Pancreas (tissue), 10 donors: ENCODE measurements at places on chromosomes 4 and X. TPM values are rescaled to one million over a fixed set of nuclear protein-coding genes. Genes with fewer than 3 reads are reported as not detected.

DNA sequence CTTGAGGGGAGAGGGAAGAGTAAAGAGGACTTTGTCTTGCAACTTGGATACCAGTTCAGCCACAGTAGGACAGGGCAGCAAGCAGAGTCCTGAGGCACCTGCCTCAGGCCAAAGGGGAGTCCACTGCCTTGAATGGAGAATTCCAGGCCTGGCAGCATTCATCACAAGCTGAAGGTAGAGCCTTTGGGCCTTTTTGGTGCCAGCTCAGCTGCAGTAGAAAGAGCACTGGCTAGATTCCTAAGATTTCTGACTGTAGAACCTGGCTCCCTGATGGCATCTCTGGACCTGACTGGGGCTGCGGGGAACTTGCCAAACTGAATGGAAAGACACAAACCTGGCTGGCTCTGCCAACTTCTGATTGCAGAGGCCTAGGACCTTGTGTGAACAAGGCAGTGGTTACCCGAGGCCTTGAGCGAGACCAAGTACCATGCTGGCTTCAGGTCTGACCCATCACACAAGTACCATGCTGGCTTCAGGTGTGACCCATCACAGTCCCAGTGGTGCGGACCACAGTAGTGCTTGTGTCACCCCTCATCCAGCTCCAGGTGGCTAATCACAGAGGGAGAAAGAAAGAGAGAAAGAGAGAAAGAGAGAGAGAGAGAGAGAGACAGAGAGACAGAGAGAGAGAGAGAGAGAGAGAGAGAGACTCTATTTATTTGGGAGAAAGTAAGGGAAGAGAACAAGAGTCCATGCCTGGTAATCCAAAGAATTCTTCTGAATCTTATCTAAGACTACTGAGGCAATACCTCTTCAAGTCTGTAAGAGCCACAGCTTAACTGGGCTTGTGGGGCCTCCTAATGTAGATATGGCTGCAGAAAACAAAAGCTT lies 137.6 kb upstream of the SPIN4 start:
- no peaks in the 10 kb centered on the region for H3K36me3 ChIP-seq
- DNase-seq: no peak
- no peak overlapping the region for H3K4me3 ChIP-seq

GRCh38 chr4:119097282-119097900 lies 38.2 kb upstream of the MYOZ2 start:
- H3K4me3 ChIP-seq: no peak overlapping the region
- H3K27ac ChIP-seq: no peak overlapping the region
- H3K27me3 ChIP-seq: no peaks in the 10 kb centered on the region
- H3K4me1 ChIP-seq: no peaks in the 10 kb centered on the region
- DNase-seq: no peak

DNA sequence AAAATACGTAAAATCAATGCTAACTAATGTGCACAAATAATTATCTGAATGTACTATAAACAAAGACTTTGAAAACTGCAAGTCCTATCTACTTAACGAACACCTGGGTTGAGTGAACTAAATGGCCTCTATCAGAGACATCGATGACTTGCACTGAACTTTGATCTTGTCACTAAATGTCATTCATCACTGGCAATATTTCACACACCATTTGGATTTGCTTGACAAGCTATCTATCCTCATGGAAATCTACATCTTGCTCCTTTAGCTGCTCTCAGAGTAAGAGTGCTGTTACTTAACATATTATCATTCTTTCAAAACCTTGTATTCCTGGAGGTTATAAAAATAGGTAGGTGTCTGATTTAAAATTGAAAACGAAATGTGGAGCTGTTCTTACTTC lies 289.3 kb downstream of the TLL1 start:
- no peak overlapping the region for H3K4me3 ChIP-seq
- H3K27me3 ChIP-seq: no peaks in the 10 kb centered on the region
- no peak for DNase-seq
- H3K27ac ChIP-seq: no peak overlapping the region

The LRP2BP gene
- total RNA-seq: 0.79 TPM

The PABPC5 gene
- total RNA-seq: 0.28 TPM

DNA sequence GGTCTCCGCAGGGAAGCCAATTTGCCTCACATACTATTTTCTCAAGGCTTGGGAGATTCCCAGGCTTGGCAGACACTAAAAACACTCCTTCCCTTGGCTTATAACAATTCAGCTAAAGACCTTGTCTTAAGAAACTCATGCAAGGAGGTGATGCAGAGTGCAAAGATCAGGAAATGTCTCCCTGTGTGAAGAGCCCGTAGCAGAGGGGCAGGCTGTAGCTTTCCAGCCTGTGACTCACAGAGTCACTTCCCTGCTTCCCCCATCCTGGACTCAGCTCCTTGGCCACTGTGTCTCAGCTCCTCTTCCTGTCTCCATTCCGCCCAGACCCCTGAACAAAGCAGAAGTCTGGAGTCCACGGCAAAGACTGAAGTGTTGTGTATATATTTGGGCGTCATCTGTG lies 56.1 kb downstream of the KDR start:
- no peaks in the 10 kb centered on the region for H3K4me1 ChIP-seq
- no peak overlapping the region for H3K27ac ChIP-seq

DNA sequence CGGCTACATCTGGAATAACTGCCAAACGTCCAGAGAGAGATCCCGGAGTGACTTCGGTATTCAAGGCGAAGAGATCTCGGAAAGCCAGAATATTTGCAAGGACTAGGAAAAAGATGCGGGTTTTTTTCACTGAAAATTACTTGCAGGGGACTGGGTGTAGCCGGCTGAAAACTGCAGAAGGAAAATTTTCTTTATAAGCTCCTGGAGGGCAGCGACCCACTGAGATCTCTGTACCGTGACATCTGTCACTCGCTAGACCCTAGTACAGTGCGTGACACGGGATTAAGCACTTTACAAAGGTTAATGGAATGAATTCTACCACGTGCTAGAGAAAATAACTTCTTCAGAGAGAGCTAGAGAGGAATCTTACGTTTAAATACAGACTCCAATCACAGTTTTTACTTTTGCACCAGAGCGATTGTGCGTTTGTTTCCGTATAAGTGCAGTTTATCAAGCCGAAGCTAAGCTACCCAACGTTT lies 1.1 kb upstream of the LCORL start:
- DNase-seq: no peak
- H3K27me3 ChIP-seq: peaks cover 3% of the 10 kb centered on the region
- H3K27ac ChIP-seq: peak overlapping the region; percentile 91
- H3K36me3 ChIP-seq: no peaks in the 10 kb centered on the region

- H3K27ac ChIP-seq: no peak overlapping the region
- no peaks in the 10 kb centered on the region for H3K4me1 ChIP-seq
- DNase-seq: no peak
- no peaks in the 10 kb centered on the region for H3K36me3 ChIP-seq
- no peak overlapping the region for H3K4me3 ChIP-seq
These were observed 633.4 kb downstream of the PDHA2 start for GRCh38 chr4:96473246-96473645.

DNA sequence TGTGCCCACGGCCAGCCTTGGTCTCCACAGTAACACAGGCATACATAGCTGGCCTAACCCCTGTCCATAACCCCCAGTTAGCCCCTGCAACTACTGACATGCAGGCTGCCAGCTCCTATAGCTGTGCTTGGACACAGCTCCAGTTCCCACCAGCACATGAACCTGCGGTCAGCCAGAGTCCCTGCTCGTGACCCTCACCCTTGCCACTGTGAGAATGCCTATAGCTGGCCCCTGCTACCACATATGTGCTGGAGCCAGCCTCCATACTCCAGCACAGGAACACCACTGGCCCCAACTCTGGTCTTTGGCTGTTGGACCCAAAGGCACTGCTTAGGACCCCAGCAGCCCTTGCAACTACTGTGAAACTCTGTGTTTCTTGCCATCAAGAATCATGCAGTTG lies 930.9 kb downstream of the ADGRL3 start:
- no peak for DNase-seq
- H3K27ac ChIP-seq: no peak overlapping the region
- H3K36me3 ChIP-seq: no peaks in the 10 kb centered on the region
- H3K4me3 ChIP-seq: no peak overlapping the region

GRCh38 chr4:131509521-131509920 lies 1639.6 kb upstream of the PCDH10 start:
- no peaks in the 10 kb centered on the region for H3K27me3 ChIP-seq
- H3K4me1 ChIP-seq: no peaks in the 10 kb centered on the region
- DNase-seq: no peak
- H3K4me3 ChIP-seq: no peak overlapping the region

The GAGE12J gene
- not detected for total RNA-seq

- H3K27ac ChIP-seq: no peak overlapping the region
- no peaks in the 10 kb centered on the region for H3K4me1 ChIP-seq
- no peaks in the 10 kb centered on the region for H3K36me3 ChIP-seq
- no peaks in the 10 kb centered on the region for H3K27me3 ChIP-seq
- no peak for DNase-seq
- H3K4me3 ChIP-seq: no peak overlapping the region
These were observed 76.2 kb downstream of the PTPN13 start for GRCh38 chr4:86670298-86670697.

DNA sequence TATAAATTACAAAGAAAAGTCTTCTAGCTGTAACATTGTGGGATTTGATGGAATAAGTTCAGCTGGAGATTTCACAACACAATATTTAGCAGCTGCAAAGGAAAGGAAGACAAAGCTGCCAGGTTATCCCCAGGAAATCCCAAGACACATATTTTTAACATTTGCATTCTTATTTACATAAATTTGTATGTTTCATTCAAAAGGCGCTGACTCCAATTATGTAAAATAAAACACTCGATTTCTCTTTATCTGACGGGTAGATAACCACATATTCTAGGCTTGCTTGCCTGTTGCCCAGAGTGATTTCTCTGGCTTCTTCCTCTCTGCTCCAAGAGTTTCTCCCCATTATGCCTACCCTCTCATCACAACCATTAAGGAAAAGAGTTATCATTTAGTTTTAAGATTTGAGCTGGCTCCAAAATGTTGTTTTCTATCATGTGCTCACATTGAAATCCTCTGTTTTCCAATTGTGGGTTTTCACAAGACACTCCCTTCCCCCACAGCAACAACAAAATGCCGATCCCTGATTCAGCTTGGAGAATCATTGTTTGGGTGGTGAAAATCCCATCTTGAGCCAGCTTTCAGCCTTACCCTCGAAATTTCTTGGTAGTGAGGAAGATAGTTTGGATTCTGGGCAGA lies 128.2 kb upstream of the RASGEF1B start:
- H3K4me3 ChIP-seq: no peak overlapping the region
- H3K27me3 ChIP-seq: no peaks in the 10 kb centered on the region
- no peak for DNase-seq
- no peak overlapping the region for H3K27ac ChIP-seq
- no peaks in the 10 kb centered on the region for H3K36me3 ChIP-seq

DNA sequence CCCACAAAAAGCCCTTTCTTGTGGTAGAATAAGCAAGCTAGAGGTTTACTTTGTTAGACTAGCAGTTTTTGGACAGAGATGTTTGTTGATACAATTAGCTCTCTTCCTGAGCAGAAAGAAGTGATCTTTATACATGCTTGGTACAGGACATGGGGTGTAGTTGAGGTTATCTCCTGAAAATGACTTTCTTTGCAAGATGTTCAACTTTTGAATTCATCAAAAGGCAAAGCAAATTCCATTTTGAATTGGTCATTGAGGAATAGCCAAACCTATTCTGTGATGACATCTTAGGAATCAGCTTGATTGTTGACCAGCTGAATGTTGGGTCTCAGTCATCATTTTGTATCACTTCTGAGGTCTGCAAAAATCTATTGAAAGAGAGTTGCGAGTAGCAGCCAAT lies 3.8 kb downstream of the CPE start:
- peaks cover 12% of the 10 kb centered on the region for H3K4me1 ChIP-seq
- no peaks in the 10 kb centered on the region for H3K36me3 ChIP-seq
- H3K27ac ChIP-seq: no peak overlapping the region
- no peak for DNase-seq
- no peaks in the 10 kb centered on the region for H3K27me3 ChIP-seq

DNA sequence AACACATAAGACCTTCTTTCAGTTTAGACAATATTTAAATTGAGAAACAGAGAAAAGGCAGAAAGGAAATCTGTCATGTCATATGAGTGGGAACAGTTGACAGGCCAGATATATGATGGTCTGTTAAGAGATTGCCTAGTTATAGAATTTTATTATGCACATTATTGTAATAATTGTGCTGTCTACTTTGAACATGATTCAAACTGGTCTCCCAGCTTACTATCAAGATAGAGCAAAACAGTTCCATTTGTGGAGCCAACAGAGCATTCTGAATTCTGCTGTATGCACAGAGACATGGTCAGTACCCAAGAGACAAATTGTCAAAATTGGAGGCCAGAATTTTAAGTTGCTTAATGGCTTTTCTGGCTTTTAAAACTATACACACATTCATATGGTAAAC lies 139.4 kb downstream of the FBXO8 start:
- DNase-seq: no peak
- H3K36me3 ChIP-seq: no peaks in the 10 kb centered on the region
- H3K27ac ChIP-seq: no peak overlapping the region
- no peaks in the 10 kb centered on the region for H3K27me3 ChIP-seq
- H3K4me1 ChIP-seq: no peaks in the 10 kb centered on the region
- no peak overlapping the region for H3K4me3 ChIP-seq

The GAGE12G gene
- total RNA-seq: not detected

DNA sequence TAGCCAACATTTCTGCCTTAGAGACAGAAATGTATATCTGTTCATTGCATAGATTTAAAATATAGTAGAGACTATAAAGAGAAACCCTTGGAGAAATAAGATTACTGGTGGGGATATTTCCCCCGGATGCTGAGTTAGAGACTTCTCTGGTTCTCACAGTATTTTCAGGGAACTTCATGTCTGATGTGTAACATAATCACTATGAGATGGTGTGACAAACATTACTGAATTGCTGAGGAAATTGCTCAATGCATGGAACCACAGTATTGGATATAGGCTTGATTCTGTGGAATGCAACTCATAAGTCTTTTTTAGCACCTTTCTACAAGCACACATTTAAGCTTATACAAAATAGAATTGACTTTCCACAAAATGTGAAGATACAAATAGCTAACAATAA lies 152.7 kb downstream of the SOWAHB start:
- no peak overlapping the region for H3K27ac ChIP-seq
- H3K4me3 ChIP-seq: no peak overlapping the region
- H3K27me3 ChIP-seq: no peaks in the 10 kb centered on the region
- DNase-seq: no peak
- no peaks in the 10 kb centered on the region for H3K4me1 ChIP-seq

- no peak overlapping the region for H3K27ac ChIP-seq
- H3K36me3 ChIP-seq: no peaks in the 10 kb centered on the region
- no peak overlapping the region for H3K4me3 ChIP-seq
- H3K4me1 ChIP-seq: no peaks in the 10 kb centered on the region
- H3K27me3 ChIP-seq: no peaks in the 10 kb centered on the region
- DNase-seq: no peak
These were observed 373.4 kb downstream of the PDGFC start for GRCh38 chr4:156598138-156598681.

The CENPVL3 gene
- total RNA-seq: not detected

The AKAP4 gene
- not detected for total RNA-seq

- no peaks in the 10 kb centered on the region for H3K36me3 ChIP-seq
- H3K4me1 ChIP-seq: no peaks in the 10 kb centered on the region
- H3K27me3 ChIP-seq: no peaks in the 10 kb centered on the region
- H3K27ac ChIP-seq: no peak overlapping the region
- H3K4me3 ChIP-seq: no peak overlapping the region
These were observed 514.8 kb downstream of the CCSER1 start for GRCh38 chr4:90641861-90642599.
